ENCODE measurements at places on chromosomes 4 and X.

- no peak for DNase-seq
Measured at GRCh38 chrX:134821901-134822300, 163.6 kb upstream of the PLAC1 start.

DNA sequence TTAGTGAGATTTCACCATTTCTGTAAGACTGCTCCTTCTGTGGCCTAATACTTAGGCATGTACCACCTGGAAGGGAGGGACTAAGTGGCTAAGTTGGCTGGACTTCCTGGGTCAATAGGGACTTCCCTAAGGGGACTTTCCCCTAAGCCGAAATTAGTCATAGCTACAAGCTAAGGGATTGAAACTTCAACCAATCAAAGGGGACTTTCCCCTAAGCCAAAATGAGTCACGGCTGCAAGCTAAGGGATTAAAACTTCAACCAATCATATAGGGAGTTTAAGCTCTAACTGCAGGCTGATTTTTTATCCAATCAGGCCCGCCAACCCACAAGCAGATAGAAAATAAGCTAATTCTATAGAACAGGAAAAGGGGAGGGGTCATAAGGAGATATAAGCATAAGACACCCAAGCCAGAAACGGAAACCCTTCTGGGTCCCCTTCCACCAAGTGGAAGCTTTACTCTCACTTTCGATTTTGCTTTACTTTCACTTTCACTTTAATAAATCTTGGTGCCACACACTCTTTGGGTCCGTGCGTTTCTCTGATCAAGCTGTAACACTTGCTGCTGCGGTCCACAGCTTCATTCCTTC is 382.8 kb downstream of the KLHL4 start:
- peak; percentile 3 for DNase-seq

GRCh38 chr4:83724485-83725335 is 188.8 kb downstream of the GPAT3 start:
- DNase-seq: no peak

GRCh38 chrX:107504006-107504405 is 54.6 kb downstream of the FRMPD3 start:
- no peak for DNase-seq

GRCh38 chr4:25827897-25828296 is 34.9 kb downstream of the SEL1L3 start:
- DNase-seq: no peak

DNA sequence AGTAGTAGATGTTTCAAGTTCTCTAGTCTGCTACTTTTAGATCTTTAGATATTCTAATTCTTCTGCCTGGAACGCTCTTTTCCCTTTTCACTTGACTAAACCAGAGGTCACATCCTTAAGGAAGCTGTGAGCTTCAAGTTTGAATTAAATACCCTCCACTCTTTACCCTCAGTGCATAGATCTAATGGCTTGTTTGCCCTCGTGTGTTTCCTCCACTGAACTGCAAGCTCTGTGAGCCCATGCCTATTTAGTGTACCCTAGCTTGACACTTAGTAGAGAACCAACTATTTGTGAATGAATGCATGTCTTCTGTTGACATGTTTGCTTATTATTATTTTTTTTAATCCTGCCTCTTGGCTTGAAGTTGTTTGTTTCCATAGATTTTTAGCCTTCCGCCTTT is 138.3 kb downstream of the PDE5A start:
- DNase-seq: no peak

- no peak for DNase-seq
Measured at GRCh38 chr4:16817286-16817685, 81.2 kb downstream of the LDB2 start.
